ENCODE measurements at places on chromosomes 6 and 20.

- DNase-seq, result no peak
Measured at GRCh38 chr6:169648617-169649016, 53.2 kb downstream of the WDR27 start.

GRCh38 chr20:3209946-3210317 is 634 bp downstream of the ITPA start:
- no peak for DNase-seq

GRCh38 chr6:51479296-51479695 is 608.1 kb downstream of the PKHD1 start:
- no peak for DNase-seq

GRCh38 chr6:120826253-120826652 is 508.0 kb downstream of the TBC1D32 start:
- peak; percentile 3 for DNase-seq

- DNase-seq, result no peak
Measured at GRCh38 chr6:90458353-90459224, 128.3 kb downstream of the MAP3K7 start.

All from GM12891 (cell line).